ENCODE measurements at places on chromosomes 12 and 14.

- DNase-seq, result no peak
These were observed 46.0 kb downstream of the SMIM41 start for GRCh38 chr12:52125476-52125900.

- DNase-seq, result no peak
These were observed 153.0 kb upstream of the DIO3 start for GRCh38 chr14:101408077-101408831.

DNA sequence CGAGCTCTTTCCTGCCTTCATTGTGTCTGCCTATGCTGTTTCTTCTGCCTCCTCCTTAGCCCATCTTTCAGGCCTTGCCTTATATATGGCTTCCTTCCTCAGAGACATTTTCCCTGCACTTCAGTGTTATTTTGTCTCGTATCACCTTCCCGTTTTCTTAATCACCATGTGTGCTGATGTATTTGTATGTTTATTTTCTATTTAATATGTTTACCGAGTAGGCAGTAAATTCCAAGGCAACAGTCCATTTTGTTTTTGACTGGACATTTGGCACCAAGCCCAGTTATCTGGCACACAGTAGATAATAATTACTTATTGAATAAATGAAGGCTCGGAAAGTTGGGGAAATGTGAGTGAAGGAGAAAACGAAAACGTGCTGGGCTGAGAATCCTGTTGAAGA is 4.6 kb upstream of the POU6F1 start:
- DNase-seq, result no peak

- DNase-seq, result peak; percentile 44
These were observed 28.8 kb downstream of the HOXC4 start for GRCh38 chr12:54082397-54082892.

DNA sequence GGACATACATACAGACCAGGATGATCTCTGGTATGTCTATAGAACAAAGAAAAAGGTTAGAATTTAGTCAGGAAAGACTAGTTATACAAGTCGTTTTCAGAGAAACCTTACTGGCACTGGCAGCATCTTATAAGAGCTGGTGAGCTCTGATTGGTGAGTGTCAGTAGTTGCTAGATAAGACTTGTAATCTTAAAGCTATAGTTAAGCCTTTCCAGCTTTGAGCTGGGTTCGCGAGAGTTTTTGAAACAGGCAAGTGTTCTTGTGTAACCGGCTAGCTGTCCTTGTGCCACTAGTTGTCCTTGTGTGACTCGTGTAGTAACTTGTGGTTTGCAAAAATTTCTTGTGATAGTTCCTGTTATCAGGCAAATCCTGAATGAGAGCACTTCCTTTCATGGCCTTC is 740.9 kb downstream of the GALC start:
- DNase-seq, result no peak

- DNase-seq, result no peak
These were observed 100.5 kb downstream of the AEBP2 start for GRCh38 chr12:19539836-19540235.

DNA sequence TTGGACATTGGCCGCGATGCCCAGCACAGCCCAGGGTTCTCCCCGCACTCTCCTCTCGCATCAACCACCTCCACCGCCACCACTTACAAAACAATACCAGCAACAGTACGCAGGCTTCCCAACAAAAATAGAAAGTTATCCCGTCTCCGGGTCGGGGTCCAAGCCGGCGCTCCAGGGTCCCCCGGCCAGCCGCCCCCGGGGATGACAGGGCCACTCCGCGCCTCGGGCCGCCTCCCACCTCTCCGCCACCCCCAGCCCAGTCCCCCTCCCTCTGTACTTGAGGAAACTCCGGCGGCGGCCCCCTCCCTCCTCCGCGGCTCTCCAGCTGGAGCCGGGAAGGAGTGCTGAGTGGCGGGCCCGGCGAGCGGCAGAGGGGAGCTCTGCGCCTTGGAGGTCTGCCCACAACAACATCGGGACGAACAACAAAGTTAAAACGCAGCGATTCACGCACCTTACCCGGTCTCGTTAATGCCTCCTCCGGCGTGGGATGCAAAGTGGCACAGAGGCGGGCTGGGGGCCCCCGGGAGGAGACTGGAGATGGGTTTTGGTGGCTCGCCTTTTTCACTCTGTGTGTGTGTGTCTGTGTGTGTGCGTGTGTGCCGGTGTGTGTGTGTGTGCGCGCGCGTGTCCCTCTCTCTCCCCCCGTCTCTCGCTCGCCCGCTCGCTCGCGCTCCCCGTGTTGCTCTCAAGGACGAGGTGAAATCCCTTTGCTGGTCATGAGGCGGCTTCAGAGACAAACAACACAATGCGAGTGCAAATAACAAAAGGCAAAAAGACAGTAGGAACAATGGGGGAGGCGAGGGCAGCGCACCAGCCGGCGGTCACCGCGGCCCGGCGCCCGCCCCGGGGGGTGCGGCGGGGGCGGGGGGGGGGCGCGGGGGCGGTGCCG is 386.8 kb downstream of the BCAT1 start:
- DNase-seq, result no peak

DNA sequence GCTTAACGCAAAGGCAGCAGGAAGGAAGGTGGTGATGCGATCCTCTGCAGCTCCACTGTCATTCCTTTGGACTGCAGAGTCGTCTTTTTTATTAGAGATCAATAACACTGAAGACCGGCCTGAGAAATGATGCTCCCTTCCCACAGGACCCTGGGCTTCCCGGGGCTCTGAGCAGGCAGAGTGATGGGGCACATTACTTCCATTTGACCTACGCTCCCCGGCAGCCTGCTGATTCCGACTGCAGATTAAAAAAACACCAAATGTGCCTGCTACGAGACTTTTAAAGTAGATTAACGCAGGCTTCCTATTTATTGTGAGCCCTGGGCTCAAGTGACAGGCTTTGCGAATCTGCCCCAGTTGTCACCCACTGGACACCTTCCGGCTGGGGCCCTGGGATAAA is 37.5 kb downstream of the KCNA1 start:
- no peak for DNase-seq

- no peak for DNase-seq
These were observed 8.0 kb downstream of the SYNDIG1L start for GRCh38 chr14:74418031-74418430.

GRCh38 chr14:22561661-22562579 is 27.1 kb downstream of the DAD1 start:
- peak; percentile 79 for DNase-seq

- no peak for DNase-seq
These were observed 67.4 kb downstream of the PPP2R5E start for GRCh38 chr14:63475761-63476160.

DNA sequence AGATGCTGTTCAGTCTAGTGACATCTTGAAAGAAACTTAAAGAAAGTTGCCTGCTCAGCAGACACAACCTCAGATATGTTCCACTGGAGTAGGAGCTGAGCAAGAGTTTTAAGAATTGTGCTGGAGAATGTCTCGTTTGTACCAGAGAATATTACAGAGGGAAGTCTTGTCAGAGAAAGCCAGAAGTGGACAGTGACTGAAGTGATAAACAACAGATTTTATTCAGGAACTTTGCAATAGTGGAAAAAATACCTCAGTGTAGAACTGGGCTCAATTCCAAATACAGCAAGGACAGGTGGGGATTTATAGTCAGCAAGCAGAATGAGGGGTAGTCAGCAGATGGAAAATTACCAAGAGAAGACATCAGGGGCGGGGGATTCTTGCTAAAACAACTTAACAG is 18.6 kb downstream of the ZDHHC17 start:
- no peak for DNase-seq

GRCh38 chr14:65170768-65171507 is 68.6 kb upstream of the MAX start:
- peak; percentile 59 for DNase-seq

DNA sequence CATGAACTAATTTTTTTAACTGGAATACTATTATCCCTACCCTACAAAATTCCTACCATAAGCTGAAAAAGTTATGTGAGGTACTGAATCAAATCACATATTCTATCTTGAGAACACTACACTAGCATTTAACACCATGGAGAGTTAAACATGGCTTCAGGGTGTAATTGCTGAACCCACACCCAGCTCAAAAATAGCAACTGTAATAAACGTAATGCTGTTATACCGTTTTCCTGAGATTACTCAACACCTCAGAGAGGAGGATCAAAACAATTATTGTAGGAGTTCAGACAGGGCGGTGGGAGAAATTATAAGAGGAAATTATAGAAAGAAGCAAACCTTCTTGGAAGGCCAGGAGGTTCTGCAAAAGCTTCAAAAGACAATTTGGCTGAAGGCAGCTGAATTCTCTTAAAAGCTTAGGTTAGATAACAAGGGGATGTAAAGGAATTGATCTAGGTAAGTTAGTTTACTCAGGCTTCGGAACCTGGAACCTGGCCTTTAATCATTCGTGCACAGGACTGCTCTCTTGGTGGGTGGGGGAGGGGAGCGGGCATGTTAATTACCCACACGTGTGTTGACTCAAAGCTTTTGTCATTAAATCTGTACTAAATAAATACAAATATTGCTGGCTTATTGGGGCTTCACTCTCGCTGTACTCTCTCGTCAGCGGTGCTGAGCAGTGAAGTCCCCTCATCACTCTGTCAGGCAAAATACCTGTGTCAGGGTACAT is 12.1 kb upstream of the IPO8 start:
- no peak for DNase-seq

DNA sequence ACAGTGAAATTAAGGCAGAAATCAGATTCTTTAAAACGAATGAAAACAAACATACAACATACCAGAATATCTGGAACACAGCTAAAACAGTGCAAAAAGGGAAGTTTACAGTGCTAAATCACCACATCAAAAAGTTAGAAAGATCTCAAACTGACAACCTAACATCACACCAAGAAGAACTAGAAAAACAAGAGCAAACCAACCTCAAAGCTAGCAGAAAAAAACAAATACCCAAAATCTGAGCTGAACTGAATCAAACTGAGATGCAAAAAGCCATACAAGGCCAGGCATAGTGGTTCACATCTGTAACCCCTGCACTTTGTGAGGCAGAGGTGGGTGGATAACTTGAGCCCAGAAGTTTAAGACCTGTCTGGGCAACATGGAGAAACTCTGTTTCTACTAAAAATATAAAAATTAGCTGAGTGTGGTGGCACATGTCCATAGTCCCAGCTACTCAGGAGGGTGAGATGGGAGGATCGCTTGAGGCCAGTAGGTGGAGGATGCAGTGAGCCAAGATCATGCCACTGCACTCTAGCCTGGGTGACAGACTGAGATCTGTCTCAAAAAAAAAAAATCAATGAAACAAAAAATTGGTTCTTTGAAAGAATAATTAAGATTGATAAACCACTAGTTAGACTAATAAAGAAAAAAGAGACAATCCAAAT is 33.2 kb upstream of the LDHB start:
- DNase-seq, result no peak

- no peak for DNase-seq
These were observed 17.7 kb downstream of the STXBP6 start for GRCh38 chr14:25032092-25032784.

- no peak for DNase-seq
These were observed 40.9 kb upstream of the SMUG1 start for GRCh38 chr12:54229624-54230212.

GRCh38 chr12:27517961-27518665 is 5.9 kb upstream of the PPFIBP1 start:
- no peak for DNase-seq

DNA sequence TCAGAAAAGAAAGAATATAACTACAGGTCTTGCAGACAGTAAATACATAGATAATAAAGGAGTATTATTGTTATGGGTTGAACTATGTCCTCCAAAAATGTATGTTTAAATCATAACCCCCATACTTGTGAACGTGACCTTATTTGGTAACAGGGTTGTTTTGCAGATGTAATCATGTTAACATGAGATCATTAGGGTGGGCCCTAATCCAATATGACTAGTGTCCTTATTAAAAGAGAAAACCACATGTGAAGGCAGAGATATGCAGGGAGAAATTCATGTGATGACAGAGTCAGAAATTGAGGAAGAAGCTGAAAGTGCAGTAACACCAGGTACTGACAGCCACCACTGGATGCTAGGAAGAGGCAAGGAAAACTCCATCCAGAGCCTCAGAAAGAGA is 29.0 kb downstream of the MAGOHB start:
- DNase-seq, result no peak

GRCh38 chr12:27971121-27971489 is 1.4 kb downstream of the PTHLH start:
- DNase-seq, result no peak

DNA sequence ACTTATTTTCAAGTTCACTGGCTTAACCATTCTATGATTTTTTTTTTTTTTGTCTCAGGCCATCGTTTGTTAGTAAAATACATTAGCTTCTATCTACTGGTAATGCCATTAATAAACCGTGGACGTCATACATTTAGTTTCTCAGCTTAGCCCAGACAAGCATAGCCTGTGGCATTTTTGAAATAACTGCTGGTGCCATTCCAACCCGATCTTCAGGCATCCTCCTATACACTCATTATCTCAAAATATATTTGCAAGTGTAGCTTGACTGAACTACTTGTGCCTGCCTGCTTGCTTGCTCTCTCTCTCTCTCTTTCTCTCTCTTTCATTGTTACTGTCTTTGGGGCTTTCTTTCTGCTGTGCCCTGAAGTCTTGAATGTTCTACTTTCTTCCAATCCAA is 12.7 kb upstream of the MBIP start:
- DNase-seq, result no peak

GRCh38 chr12:12099102-12099501 is 28.4 kb downstream of the BCL2L14 start:
- DNase-seq, result no peak

DNA sequence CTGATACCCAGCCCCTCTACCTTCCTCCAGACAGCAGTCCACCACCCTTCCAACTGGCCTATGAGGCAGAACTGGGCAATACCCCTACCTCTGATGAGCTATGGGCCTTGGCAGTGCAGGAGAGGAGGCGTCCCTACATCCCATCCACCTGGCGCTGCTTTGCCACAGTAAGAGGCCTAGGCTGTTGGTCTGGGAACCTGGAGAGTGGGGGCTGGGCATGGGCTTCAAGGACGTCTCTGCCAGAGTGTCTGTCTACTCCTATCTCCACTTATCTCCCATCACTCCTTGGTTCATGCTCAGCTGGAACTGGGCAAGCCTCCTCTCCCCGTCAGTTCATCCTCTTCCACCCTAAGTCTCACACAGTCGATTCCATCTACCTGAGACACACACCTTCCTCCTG is 6.5 kb downstream of the AMHR2 start:
- no peak for DNase-seq

DNA sequence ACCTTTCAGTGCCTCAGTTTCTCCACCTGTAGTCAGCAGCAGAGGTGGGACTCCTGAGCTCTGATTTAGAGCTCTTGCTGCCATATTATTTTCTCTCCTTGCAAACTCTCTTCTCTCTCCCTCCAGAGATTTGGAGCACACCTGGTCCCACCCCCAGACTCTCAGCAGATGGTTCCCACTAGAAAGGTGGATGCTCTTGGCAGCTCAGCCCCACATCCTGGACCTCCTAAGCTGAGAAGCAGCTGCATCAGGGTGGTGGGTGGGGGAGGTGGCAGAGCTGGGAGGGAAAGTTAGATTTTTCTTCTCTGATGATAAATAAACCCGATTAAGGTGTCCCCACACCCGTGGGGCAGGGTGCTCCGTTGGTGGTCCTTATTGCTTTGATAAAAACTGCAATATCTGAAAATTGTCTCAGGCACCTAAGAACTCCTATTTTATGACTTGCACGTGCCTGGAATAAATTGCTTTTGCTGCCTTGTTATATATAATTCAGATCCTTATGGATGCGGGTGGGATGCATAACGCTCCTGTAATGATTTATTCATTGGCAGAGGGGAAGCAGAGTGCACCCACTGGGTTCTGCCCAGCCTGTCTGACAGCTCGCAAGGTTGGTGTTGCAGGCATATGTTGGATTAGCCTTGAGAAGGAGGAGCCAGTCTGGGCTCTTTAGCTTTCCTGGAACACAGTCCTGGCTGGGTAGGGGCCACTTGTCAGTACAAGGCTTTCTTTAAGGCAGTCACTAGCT is 214.2 kb downstream of the SUDS3 start:
- DNase-seq, result no peak
